Stimulated activated naive CD8-positive, alpha-beta T cell treated with anti-CD3 and anti-CD28 coated beads, Interleukin-15, amount 100 ng/mL, for 72 hours (primary cell): ENCODE measurements at places on chromosomes 2 and 18.

GRCh38 chr18:35010993-35011392 lies 30.2 kb upstream of the MAPRE2 start:
- DNase-seq = no peak

DNA sequence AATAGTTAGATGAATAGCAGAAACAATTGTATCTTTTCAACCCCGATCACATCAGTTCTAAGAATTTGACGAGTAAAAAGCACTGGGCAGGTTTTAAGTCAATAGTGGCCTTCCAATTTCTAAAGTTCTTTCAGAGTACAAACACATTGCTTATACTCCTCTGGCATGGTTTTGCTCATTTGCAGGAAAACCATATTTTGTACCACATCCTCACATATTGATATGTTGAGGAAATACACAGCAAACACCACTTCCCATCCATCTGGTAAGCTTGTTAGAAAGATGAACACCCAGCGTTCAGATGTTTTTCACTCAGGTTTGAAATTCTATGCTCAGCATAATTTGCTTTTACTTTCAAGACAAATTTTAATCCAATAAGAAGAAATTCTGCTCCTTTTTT lies 344.6 kb upstream of the ACVR2A start:
- no peak for DNase-seq

GRCh38 chr2:221554769-221555493 lies 17.2 kb downstream of the EPHA4 start:
- DNase-seq = no peak

- no peak for DNase-seq
Measured at GRCh38 chr2:211833582-211834279, 704.9 kb downstream of the ERBB4 start.

GRCh38 chr2:86744152-86744551 lies 24.1 kb downstream of the RMND5A start:
- no peak for DNase-seq

GRCh38 chr2:15939556-15939853 lies 845 bp upstream of the MYCN start:
- no peak for DNase-seq

DNA sequence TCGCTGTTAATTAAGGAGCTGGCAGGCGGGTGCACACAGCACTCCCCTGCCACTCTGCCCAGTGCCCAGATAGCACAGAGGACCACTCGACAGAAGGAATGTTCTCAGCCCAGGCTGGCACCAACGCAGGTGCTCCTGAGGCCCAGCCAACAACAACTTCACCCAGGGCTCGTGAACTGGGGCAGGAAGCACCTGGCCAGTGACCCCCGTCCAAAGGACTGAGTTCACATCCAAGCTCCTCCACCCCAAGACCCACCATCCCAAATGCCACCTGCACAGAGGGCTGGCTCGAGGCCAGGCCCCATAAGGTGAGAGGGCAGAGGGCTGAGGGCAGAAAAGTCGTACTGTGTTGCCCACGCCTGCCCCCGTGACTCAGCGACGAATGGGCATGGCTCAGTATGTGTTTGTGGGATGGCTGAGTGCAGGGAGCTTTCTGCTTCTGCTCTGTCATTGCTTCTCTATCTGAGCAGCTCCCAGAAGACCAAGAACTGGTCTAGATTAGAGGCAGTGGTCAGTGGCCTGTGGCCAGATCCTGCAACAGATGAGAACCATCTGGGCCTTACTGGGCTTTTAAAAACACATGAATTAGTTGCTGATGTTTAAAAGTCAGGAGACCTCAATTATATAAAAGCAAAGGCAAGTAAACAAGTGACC lies 68.4 kb downstream of the POLR1A start:
- DNase-seq = no peak

DNA sequence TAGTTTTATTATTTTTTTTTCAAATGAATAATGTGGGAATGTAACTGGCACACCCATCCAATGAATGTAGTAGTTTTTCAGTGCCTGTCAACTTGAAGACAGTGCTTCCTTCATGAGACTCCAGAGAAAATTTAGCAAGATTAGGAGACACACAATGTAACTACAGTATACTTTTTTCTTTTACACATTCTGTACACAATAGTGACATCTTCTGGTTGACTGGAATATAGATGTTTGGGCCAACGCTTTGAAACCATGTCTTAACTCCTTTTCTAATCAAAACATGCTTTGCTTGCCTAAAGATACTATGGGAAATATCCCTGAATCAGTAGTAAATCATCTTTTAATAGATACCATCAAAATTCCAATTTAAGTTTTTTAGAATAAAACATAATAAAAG lies 229.5 kb upstream of the ZC3H15 start:
- DNase-seq = no peak

DNA sequence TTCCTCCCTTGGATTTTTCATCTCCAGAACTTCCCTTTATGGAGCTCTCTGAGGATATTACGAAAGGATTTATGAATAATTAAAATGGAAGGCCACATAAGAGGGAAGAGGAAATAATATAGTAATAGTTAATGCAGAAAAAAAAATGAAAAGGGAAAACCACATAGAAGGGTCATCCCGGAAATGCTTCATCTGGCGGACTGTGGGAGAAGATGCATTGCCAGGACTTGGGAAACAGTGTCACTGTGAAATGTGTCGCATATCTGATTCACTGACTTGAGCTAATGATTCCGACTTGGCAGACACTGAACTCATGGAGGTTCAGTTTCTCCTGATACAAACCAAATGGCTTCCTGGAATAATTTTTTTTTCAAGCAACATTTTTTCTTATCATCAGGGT lies 129.9 kb upstream of the RMP24 start:
- DNase-seq = no peak

DNA sequence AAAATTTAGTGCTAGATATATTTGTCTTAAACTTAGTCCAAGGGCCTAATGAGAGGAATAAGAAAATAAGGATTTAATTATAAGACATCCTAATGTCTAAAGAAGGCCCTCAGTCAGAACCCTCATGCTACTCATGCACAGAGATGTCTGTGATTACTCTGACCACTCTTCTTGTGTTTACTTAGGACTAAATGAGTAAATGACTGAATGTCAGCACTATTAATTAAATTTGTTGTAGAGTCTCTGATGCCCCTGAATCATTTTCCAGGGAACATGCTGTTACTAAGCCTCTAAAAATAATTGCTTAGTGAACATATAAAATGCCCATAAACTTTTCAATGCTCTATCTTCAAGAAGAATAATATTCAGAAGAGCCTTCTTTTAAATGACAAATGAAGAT lies 32.4 kb downstream of the GULP1 start:
- no peak for DNase-seq

DNA sequence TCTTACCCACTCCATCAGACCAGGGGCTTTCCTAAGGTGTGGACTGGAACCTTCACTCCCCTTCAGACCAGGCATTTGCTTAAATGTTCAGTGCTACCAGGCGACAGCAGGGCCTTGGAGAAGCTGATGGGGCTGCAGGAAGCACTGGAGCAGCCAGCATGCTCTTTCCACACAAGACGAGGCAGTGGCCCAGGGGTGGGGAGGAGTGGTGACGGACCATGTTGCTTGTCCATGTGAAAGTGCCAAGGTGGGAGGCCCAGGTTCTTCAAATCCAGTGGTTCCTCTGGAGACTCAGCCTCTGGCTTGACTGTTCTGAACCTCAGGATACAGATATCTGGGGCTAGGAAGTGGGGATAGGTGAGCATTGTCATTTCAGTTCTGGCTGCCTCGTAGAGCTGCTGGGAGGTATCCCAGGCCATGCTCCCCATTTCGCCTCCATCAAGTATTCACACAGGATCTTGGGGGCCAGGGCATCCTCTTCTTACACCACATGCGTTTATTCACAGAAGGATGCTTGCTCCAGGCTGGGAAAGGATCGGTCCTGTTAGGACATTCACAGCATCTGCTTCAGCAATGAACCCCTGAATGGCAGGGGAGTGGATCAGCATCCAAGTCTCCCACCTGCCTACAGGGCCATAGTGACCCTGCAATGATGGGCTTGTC lies 62.2 kb downstream of the SFXN5 start:
- no peak for DNase-seq

DNA sequence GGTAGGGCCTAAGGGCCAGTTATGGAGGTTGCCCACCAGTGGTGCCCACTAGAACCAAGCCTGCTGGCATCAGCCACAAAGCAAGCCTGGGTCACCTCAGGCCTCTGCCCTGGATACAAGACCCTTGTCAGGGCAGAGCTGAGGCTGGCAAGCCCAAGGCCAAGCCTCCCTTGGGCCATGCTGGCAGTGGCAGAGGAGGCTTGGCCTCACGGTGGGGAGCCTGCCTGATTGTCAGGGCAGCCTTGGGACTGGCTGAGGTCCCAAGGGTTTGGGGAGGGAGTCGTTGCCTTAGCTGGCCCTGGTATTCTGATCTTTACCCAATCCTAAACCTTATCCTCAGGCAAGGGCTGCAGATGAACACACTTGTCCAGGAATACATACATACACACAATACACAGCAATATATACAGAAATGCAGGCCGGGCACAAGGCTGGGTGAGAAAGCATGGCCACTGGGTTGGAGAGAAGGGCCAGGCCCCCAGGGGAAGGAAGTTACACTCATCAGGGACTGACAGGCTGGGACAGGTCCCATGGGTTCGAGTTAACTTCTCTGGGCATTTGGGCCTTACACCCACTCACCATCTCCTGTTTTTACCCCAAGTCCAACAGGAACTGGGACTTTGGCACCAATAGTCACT lies 21.0 kb downstream of the CCT7 start:
- DNase-seq = no peak

GRCh38 chr2:120509991-120510735 lies 164.2 kb downstream of the INHBB start:
- no peak for DNase-seq

- DNase-seq = no peak
Measured at GRCh38 chr2:79670198-79670597, 157.3 kb downstream of the CTNNA2 start.

GRCh38 chr2:98749066-98749450 lies 18.1 kb upstream of the MGAT4A start:
- no peak for DNase-seq

- no peak for DNase-seq
Measured at GRCh38 chr2:186349508-186349907, 136.6 kb upstream of the ZC3H15 start.

GRCh38 chr2:89841476-89841840 lies 1150.0 kb downstream of the RPIA start:
- DNase-seq = no peak

GRCh38 chr2:23250371-23250770 lies 134.6 kb upstream of the KLHL29 start:
- no peak for DNase-seq

DNA sequence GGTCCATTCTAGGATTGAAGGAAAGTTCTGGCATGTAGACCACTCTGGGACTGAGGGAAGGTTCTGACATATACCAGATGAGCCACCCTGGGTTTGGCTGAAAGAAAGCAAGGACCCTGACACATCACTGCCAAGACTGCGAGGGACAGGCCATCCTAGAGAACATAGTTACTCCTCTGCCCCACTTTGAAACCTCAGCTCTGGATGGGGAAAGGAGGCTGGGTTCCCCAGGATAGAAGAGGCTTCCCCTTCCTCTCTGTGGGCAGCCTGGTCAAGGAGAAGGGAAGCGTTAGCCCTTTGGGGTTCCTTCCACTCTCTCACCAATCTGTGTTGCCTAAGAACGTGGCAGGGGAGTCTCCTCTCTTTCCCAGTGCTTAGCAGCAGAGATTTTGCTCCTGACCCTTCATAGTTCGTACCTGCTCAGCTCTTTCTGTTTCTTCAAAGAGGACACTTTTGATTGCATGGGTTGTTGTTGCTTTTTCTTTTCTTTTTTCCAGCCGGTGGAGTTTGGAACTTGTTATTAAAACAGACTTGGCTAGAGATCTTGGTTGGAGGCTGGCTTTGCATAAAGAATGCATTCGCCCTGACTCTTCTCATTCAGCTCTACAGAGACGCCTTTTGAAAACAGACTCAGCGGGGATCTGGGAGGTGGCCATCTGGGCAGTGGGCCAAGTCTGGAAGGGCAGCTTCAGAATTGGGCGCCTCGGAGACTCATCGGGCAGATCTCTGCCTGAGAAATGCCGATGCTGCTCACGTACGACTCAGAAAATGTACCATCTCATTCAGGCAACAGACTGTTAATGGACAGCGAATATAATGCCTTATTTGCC lies 166.1 kb downstream of the CLIP4 start:
- no peak for DNase-seq

DNA sequence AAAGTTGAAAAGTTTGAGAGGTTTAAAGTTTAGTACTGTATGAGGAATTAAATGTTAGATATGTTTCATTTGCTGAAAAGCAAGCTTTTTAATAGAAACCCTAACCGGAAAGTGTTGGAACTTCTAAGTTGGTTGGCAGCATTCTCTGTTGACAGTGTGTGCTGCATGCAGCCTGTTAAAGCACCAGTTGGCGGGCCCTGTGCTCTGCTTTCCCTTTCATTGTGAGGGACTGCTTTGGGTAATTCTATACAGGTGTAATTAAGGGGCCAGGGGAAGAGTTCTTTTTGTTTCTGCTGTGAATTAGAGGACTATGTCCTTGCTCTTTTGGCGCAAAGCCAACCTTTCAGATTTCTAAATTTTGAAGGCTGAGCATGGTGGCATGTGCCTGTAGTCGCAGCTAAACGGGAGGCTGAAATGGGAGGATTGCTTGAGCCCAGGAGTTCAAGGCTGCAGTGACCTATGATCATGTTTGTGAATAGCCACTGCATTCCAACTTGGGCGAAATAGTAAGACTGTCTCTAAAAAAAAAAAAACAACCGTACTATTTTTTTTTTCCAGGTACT lies 20.1 kb downstream of the PLEKHB2 start:
- no peak for DNase-seq

DNA sequence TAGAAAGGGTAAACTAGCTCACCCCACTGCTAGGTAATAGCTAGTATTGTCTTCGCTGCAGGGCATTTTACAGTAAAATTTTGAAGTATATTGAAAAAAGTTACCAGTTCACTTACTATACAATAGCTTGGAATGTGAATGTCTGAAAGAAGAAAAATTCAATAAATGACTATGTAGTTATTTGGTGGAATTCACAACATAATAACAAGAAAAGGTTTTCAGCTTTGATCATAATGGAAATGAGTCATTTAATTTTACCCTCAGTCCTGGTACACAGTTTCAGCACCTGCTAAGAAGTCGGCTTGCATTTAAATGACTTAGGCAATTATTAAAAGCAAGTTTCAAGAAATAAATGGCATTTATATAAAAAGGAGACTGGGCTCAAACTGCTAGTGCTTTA lies 90.4 kb downstream of the NUP35 start:
- no peak for DNase-seq

DNA sequence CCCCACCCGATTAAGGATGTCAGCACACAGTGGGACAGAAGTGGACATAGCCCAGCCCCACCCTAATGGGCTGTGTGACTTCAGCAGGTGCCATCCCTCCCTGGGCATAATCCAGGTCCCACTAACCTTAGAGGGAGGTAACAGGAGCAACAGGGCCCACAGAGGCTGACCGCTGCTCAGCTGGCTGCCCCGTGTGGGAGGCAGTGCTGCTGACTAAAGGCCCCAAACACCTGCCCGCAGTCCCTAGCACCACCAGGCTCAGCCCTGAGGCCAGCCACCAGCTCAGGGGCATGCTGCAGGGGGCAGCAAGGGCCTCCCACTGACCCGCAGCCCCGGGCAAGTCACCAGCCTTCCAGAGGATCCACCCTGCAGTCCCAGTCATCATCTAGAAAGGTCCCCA lies 14.6 kb downstream of the BIN1 start:
- no peak for DNase-seq

- no peak for DNase-seq
Measured at GRCh38 chr2:57902578-57902977, 144.0 kb upstream of the VRK2 start.

GRCh38 chr2:16566701-16567100 lies 98.9 kb downstream of the CYRIA start:
- DNase-seq = no peak
